Fibroblast of skin of left biceps (primary cell): ENCODE measurements at places on chromosomes 3 and 15.

GRCh38 chr3:56988458-56989168 is 71.9 kb upstream of the SPATA12 start:
- no peak for DNase-seq

DNA sequence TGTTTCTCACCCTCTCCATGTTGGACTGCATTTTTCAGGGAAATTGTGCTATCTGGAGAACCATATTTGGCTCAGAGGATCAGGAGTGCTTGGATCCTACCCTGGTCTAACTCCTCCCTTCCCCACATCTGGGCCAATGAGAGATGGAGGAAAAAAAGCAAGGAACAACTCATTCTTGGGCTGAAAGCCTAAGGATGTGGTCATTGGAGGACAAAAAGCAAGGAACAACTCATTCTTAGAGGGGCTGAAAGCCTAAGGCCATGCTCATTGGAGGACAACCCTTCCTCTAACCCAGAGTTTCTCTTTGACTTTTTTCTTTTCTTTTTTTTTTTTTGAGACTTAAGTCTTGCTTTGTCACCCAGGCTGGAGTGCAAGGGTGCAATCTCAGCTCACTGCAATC is 48.6 kb upstream of the CHRNB4 start:
- DNase-seq, result no peak

DNA sequence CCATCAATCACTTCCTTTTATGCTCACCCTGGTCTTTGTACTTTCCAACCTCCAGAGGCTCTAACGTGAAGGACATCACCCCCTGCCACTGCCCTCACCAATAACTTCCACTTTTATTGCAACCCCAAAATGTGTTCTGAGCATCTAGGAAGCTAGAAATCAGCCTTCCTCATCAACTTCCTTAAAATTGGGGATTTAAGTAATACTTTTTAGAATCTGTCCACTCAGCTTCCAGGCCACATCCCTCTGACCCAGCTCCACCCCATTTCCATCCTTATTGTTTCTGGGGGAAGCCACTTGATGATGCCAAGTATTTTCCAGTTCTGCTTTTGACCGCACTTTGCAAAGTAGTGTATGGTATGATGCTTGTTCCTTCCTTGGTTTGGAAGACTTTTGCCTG is 73.5 kb upstream of the XCR1 start:
- DNase-seq, result no peak

DNA sequence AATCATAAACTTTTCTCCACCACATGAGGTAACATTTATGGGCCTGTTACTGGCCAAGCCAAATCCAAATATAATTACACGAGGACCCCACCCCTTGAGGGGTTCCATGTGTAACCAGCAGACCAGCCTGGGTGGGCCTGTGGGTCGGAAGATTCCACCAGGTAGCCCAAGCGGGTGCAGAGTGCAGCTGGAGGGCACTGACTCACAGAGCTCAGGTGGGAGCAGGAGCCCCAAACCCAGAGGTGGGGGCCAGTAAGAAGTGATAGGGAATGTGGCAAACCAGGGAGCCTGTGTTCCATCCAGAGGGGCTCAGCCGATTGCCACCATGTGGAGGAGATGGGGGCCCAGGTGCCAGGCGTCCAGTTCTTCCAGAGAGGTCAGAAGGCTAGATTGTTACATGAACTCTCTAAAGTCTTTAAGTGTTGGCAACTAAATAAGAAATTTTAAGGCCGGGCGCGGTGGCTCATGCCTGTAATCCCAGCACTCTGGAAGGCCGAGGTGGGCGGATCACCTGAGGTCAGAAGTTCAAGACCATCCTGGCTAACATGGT is 2.6 kb downstream of the GP9 start:
- DNase-seq, result no peak

- no peak for DNase-seq
Observed at GRCh38 chr3:52277972-52278509, 408 bp downstream of the WDR82 start.

DNA sequence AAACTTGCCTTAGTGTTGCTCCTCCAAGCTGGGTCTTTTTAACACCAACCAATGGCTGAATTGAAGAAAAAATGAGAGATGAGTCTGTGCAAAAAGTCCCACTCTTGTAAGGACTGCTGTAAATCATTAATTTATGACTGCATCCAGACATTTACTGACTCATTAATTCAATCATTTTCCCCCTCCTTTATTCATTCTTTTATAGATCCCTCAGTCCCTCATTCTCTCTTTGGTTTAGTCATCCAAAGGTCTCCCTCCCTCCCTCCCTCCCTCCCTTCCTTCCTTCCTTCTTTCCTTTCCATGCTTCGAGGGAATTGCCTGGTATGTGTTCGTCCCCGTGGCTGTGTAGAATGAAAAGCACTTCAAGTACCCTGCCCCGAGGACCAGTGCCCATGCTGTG is 35.3 kb upstream of the MRPS22 start:
- DNase-seq, result no peak
